ENCODE measurements at places on chromosomes 12 and 14. TPM values are rescaled to one million over a fixed set of nuclear protein-coding genes. Genes with fewer than 3 reads are reported as not detected.

TSPAN19 gene
- 1.9 TPM for polyA plus RNA-seq

CCDC196 gene
- 0.13 TPM for polyA plus RNA-seq

TDG gene
- polyA plus RNA-seq, result 33.7 TPM

ACTR6 gene
- polyA plus RNA-seq, result 28.0 TPM

RERG gene
- polyA plus RNA-seq, result 14.6 TPM

CLEC4D gene
- not detected for polyA plus RNA-seq

KRT78 gene
- not detected for polyA plus RNA-seq

DEGS2 gene
- polyA plus RNA-seq, result 1.3 TPM

CLEC14A gene
- polyA plus RNA-seq, result 0.49 TPM

KCNC2 gene
- polyA plus RNA-seq, result not detected

FGF23 gene
- 1.1 TPM for polyA plus RNA-seq

RNU6-7 gene
- polyA plus RNA-seq, result not detected

CMA1 gene
- polyA plus RNA-seq, result not detected

TAS2R8 gene
- not detected for polyA plus RNA-seq

ARHGAP9 gene
- not detected for polyA plus RNA-seq

PDE3A gene
- polyA plus RNA-seq, result 1.3 TPM

PCED1B gene
- 0.45 TPM for polyA plus RNA-seq

ZDHHC22 gene
- 0.10 TPM for polyA plus RNA-seq
